COR-L47 (cell line): ENCODE measurements at places on chromosomes 2 and 18.

GRCh38 chr2:168439536-168439935 is 16.5 kb upstream of the CERS6 start:
- no peak for DNase-seq

DNA sequence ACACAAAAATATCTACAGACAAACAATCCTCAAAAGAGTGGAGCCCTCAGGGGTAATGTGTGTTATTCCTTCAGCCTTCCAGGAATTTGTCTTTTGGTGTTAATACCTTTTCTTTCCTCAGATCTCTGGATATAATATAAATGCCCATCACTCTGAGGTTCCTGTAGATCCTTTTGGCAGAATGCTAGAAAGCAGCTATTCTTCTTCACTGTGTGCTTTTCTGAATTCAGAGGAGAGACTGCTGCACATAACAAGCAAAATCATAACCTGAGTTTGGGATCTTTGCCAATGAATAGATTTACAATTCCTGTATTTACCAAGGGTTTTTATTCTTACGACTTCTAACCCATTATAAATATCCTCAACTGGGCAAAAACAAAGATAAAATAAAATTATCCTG is 57.3 kb downstream of the KLF7 start:
- DNase-seq: no peak

GRCh38 chr2:226227341-226227740 is 572.3 kb downstream of the IRS1 start:
- DNase-seq: no peak

GRCh38 chr2:99338029-99338585 is 918 bp downstream of the EIF5B start:
- no peak for DNase-seq

GRCh38 chr18:35582899-35583558 is 1.5 kb downstream of the GALNT1 start:
- DNase-seq: peak; percentile 51

- no peak for DNase-seq
Observed at GRCh38 chr2:143907801-143908200, 612.1 kb downstream of the ZEB2 start.

DNA sequence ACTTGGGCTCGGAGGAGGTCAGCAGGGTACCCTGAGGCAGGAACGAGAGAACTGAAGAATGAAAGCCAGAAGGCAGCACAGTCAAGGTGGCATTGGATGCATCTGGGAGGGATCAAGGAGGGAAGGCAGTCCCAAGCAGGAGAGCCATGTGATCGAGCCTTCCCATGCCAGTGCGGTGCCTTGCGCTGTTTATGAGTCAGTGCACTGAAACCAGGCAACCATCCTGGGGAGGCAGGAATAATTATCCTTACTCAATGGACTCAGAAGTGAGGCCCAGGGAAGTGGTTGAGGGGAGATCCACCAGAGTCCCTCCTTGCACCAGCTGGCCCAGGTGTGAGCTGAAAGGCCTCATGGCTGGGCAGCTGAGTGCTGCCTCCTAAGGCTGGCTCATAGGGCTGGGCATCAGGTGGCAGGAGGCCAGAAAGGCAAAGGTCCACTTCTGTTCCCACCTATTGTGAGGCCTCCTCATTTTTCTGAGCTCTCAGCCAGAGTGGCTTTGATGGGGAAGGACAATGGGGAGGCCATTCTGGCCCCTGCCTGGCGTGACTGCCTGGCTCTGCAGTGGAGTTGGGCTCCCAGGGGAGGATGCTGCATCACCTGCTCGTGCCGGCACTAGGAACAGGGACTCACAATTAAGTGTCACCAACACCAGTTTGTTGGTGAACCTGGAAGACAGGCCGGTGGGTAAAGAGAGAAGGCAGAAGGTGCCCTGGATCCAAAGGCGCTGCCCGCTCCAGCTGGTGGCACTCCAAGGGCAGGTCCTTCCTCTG is 82.3 kb downstream of the TFCP2L1 start:
- no peak for DNase-seq

- DNase-seq: no peak
Observed at GRCh38 chr2:144515696-144516410, 4.1 kb downstream of the ZEB2 start.

DNA sequence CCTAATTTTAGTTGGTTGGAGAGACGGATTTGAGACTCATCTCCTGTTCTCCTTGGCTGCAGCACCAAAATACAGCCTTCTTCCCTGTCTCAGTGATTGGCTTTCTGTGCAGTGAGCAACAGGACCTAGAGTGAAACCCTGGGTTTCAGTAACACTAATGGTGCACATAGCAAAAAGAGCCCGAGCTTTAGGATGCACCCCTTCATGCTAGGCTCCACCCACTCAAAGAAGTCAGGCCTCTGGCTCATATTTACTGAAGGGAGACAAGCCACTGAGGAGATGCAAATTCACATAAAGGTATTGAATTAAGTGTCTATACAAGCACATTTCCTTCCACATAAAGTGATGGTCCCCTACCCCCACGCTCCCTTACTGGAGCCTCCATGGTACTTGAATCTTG is 131.9 kb upstream of the CHAC2 start:
- DNase-seq: no peak
